ENCODE measurements at places on chromosomes 13 and 19.

DNA sequence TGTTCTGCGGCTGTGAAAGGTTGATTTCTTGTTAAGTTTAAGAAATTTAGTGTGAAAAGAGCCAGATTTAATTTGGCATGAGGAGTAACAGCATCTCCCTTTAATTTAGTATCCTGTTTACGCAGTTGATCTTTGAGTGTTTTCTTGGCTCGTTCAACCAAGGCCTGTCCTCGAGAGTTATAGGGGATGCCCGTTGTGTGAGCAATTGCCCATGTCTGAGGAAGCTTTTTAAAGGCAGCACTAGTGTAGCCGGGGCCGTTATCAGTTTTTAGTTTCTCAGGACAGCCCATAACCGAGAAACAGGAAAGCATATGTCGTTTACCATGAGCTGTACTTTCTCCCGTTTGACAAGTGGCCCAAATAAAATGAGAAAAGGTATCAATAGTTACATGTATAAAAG, 47.5 kb upstream of the ZNF43 start:
- no peak for DNase-seq

GRCh38 chr13:42333613-42334328, 61.8 kb downstream of the AKAP11 start:
- no peak for DNase-seq

DNA sequence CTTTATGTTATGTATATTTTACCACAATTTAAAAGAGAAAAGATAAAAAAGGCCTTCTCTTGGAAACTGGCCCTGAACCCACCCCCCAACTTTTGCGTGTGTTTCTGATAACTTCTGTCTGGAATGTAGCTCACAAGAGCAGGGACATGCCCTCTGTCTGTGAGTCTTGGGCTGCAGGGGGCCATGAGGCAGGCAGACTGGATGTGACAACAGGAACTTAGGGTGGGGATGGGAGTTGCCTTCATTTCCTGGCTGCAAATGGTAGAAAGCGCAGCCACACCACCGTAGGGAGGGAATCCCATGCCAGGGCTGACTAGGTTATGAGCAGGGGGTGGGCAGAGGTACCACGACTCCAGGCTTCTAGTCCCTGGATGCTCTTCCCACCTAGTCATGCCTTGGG, 21.9 kb downstream of the CILP2 start:
- no peak for DNase-seq

- DNase-seq = peak; percentile 9
Measured at GRCh38 chr13:43905435-43906031, 25.8 kb downstream of the LACC1 start.

GRCh38 chr13:104987621-104988020, 1547.8 kb downstream of the EFNB2 start:
- no peak for DNase-seq

GRCh38 chr13:97018029-97018819, 23.9 kb upstream of the OXGR1 start:
- DNase-seq = peak; percentile 35

DNA sequence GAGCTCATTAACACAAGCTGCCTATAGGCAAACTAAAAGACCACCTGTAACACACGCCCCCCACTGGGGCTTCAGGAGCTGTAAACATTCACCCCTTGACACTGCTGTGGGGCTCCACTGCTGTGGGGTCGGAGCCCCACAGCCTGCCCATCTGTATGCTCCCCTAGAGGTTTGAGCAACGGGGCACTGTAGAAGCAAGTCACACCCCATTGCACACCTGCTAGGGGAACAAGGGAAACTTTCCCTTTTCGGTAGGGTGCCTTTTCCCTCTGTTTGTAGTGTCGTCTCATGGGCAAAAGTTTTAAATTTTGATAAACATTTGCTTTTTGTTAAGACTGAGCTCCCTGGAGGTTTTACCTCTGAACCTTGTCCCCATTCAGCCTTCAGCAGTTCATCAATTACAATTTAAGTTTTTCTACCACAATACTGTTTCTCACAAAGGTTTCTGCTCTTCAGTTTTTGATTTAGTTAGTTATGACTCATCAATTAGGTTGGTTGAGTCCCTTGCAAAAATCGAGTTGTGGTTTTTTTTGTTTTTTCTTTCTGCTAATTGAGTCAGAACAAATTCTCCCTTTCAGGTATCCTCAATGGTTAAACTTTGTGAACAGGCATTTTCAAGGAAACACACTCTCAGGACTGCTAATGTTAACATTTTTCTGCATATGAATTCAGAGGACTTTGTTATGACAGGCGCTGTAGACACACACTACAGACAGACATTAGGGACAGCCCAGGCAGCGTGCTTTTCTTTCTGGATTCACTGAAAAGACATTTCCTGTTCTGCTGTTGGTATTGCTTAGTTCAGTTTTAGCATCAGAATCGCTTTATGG, 35.1 kb downstream of the ZNF433 start:
- DNase-seq = peak; percentile 54

GRCh38 chr19:7266832-7267231, 27.4 kb downstream of the INSR start:
- no peak for DNase-seq

- no peak for DNase-seq
Measured at GRCh38 chr19:51547397-51548212, 16.1 kb upstream of the SIGLEC6 start.

- DNase-seq = no peak
Measured at GRCh38 chr13:41917641-41918040, 43.3 kb downstream of the VWA8 start.

DNA sequence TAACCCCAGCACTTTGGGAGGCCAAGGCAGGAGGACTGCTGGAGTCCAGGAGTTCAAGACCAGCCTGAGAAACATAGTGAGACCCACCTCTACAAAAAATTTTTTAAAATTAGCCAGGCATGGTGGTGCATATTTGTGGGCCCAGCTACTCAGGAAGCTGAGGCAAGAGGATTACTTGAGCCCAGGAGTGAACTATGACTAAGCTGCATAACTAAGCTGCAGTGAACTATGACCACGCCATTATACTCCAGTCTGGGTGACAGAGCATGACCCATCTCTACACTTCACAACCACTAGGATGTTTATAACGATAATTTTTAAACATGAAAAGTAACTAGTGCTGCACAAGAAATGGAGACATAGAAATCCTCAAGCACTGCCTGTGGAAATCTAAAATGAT, 352.7 kb upstream of the SGCG start:
- DNase-seq = no peak

GRCh38 chr13:28751175-28751960, 32.6 kb upstream of the SLC46A3 start:
- DNase-seq = no peak

GRCh38 chr13:75307370-75307949, 174.5 kb downstream of the TBC1D4 start:
- DNase-seq = no peak

DNA sequence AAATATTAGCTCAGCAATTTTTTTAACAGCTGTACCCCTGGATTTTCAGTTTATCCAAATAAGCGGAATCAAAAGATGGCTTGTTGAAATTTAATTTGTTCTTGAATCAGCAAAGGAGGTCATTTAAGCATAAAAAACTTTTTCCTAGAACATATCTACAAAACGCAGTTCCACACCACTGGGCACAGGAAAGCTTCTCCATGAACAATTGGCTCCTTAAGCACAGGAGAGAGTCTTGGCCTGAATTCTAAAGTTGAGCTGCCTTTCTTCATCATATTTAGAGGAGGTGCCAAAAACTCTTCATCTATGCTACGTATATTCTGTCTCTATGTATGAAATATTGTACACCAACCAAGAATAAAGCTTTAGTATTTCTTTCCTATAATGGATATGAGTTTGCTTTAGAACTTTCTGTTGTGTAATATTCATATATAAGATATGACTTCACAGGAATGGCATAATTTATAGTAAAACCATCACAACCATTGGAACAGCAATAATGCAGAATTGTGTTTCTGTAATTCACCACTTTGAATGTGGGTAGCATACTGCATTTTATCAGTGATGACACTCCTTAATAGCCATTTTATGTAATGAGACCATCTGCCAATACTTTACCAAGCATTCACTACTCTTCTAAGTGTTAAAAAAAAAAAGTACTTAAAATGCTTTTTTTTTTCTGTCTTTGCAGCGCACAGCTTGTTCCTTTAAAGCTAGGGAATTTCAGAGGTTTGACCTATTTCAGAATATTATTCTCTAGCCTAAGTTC, 263.7 kb downstream of the SLITRK6 start:
- DNase-seq = no peak

DNA sequence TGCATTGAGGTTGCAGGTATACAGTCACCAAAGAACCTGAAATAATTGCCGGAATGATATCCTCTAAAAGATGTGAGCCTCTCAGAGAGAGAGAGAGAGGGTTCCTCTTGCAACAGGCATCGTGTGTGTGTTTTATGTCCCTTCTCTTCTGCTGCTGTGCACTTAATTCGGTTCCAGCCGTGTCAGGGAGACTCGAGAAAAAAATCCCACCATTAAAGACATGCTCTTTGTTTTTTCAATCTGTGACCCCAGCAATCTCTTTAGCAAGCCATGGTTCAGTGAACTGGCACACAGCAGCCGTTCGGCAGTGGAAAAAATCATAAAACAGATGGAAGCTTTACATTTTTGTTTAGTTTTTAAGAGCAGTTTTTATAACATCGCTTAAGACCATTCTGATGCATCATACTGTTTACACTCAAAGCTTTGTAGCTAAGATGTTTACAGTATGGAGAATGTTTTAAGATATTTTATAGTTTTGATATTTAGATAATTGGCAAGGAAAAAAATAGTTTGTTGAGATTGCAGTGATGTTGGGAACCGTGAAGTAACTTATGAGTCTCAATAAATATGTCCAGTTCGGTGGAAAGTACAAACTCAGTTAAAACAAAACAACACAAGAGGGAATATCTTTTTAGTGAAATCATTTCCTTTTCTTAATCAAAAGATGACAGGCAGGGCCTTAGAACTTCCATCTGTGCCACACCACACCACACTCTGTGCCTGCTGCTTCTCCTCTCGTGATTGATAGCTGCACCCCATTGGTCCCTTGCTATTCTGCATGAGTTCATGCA, 31.2 kb upstream of the ZNF536 start:
- DNase-seq = no peak

- DNase-seq = no peak
Measured at GRCh38 chr13:39888865-39889810, 233.7 kb downstream of the COG6 start.

- DNase-seq = no peak
Measured at GRCh38 chr13:113045251-113046127, 60.1 kb upstream of the F7 start.

DNA sequence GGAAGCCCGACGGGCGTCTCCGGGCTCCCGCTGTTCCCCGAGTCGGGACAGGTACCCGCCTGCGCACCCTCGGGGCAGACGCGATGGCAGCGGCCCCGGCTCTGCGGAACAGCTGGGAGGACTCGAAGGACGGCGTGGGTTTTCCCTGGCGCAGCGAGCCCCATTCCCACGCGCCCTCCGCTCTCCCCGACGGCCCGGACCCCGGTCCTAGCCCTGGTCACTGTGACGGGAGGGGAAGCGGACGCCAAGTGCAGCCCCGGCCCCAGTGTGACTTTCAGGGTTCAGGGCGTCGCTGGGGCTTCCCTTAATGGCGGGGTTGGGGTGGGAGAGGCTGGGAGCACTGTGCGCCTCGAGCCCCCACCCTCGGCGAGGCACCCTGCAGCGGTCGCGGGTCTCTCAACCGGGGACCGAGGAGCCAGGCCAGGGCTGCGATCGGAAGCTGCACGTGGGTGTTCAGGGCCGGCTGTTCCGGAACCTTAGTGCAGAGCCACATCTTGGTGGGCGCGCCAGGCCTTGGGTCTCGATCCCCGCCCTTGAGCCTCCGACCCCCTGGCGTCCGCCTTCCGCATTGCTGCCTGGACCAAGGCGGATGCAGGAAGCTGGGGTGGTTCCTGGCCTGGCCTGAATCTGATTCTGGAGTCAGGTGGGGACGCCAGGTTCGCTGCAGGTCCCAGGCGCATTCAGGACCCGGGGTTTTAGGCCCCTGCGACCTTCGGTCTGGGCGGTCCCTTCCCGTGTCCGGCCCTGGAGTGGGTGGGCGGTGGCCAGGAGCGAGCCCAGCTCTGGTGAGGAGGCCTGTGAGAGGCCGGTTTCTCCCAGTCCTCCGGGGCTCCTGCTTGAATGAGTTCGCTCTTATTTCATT, 3.5 kb downstream of the LGALS7B start:
- DNase-seq = peak; percentile 59

GRCh38 chr13:29556742-29557141, 38.7 kb downstream of the SLC7A1 start:
- no peak for DNase-seq

GRCh38 chr19:39362682-39363657, 20.7 kb downstream of the SAMD4B start:
- no peak for DNase-seq

DNA sequence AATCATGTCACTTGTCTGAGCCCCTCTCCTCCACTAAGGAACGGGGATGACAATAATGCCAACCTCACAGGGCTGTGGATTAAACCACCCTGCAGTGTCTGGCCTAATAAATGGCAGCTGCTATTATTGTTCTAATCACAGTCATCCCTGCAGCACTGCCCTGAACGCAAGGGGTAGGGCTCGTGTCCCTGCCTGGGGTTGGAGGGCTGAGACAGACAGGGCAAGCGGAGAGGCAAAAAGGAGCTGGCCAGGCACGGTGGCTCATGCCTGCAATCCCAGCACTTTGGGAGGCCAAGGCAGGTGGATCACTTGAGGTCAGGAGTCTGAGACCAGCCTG, 10.2 kb upstream of the KPTN start:
- no peak for DNase-seq

- DNase-seq = no peak
Measured at GRCh38 chr13:72121466-72121865, 254.5 kb upstream of the DACH1 start.

DNA sequence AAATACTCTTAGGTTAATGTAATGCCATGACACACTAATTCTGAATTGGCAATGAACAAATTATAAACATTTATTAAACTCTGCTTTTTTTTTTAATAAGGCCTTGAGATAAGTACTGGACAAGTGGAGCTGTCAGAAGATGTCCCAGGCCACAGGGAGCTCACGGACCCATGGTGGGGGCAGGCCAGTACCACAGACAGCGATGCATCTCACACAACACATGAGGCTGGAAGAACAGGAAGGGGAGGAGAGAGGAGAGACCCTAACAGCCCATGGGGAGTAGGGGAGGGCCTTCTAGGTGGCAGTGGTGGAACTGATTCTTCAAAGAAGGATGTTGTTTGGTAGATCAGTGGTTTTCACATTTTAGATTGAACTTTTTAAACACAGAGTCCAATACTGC, 128.4 kb downstream of the LHFPL6 start:
- DNase-seq = no peak

DNA sequence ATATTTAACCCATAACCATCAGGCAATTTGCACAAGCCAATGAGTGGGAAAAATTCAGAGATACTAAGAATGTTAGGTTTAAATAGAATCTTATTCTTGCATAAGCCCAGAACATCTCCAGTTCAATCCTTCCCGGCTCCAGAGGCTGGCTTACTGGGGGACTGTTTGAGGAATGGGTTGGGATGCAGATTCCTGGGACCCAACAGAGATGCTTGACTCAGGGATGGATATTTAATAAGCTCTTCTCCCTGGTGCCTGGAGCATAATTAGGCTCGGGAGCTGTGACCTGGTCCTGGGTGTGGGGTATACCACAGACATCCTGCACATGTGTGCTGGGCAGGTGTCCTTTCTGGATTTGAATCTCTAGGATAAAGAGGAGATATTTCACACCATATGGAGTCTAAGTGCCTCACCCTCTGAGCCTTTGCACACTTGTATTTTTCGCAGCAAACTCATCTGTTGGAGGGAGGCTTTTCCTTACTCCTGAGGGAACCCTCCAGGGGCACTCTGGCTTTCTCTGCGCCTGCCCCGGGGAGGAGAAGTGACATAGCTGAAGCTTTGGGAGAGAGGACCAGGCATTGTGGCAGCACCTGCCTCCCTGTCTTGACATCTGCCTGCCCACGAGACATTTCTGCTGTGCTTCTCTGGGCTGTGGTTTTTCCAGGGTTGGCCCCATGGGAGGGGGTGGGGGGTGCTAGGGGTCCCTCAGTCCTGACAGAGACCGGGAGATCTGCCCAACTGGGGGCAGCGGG, 36.1 kb upstream of the ANKRD10 start:
- no peak for DNase-seq
